Renal pelvis (tissue), 12 donors: ENCODE measurements at places on chromosomes 13 and 19. TPM values are rescaled to one million over a fixed set of nuclear protein-coding genes. Genes with fewer than 3 reads are reported as not detected.
A peak's percentile ranks its signal among the peaks of the same experiment; 100 is the strongest.

- DNase-seq = no peak
Measured at GRCh38 chr13:45184693-45185092, 16.2 kb downstream of the KCTD4 start.

GRCh38 chr19:29287061-29287460 lies 74.1 kb upstream of the UQCRFS1 start:
- no peak for DNase-seq

DNA sequence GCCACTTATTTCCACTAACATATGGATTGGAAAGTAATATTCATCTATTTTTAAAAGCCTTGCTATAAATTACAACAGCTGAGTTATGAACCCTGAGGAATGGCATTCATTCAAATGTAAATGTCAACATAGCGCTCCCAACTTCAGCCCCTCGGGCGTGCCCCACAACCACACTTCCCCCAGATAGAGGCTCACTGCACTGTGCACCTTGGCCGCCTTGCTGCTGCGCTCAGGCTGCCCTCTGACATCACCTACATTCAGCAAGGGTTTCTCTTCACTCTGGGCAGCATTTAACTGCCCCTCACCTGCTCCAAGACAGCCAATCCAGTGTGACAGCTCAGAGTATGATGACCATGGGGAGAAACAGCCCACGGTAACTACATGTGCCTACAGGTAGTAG lies 35.1 kb downstream of the SIAH3 start:
- no peak for DNase-seq

GRCh38 chr19:33763633-33764371 lies 32.9 kb upstream of the KCTD15 start:
- DNase-seq = no peak

DNA sequence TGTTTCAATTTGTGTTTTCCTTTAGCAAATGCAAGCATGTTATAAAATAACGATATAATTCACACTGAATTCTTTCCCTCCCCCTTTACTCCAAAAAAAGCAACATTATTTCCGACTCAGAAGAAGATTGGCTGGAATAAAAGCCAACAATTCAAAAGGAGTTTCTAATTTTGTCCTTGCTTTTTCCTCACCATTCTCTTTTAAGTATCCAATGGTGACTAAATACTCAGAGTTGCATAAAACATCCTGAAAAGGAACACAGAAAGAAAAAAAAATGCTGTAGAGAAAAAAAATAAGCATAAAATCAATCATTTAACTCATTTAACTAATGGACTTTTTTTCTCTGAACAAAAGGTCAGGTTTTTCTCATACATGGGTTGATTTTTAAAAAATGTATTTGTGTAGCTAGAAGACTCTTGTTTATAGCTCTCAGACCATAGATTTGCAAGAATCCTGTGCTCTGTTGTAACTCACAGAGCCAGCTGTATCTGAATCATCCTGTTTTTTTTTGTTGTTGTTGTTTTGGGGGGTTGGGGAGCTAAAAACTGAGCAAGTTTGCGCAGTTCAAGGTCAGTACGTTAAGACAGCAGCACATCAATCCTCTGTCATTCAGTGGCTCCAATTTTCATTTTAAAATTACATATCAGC lies 108.1 kb downstream of the PCDH17 start:
- DNase-seq = no peak

- DNase-seq = no peak
Measured at GRCh38 chr19:51271067-51271466, 20.2 kb downstream of the SIGLECL1 start.

- no peak for DNase-seq
Measured at GRCh38 chr19:36685835-36686234, 1.6 kb upstream of the ZNF567 start.

GRCh38 chr19:19871932-19872331 lies 6.2 kb downstream of the ZNF253 start:
- no peak for DNase-seq

DNA sequence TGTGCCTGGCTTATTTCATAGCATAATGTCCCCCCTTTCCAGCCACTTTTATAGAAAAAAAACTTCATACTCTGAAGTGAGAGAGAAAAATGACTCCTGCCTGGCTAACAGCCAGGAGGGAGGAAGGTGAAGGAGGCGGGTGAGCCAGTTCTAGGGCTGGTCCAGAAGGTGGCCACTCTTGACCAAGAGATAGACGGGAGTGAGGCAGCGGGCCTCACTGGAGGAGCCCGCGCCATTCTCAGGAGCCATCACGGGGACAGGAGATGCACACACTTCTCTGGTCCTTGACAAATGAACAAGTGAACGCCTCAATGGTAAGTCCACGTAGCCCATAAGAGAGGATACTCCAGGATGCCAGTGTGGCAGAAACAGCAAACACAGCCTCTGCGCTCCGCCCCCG lies 231.4 kb downstream of the UQCRFS1 start:
- DNase-seq = no peak

DNA sequence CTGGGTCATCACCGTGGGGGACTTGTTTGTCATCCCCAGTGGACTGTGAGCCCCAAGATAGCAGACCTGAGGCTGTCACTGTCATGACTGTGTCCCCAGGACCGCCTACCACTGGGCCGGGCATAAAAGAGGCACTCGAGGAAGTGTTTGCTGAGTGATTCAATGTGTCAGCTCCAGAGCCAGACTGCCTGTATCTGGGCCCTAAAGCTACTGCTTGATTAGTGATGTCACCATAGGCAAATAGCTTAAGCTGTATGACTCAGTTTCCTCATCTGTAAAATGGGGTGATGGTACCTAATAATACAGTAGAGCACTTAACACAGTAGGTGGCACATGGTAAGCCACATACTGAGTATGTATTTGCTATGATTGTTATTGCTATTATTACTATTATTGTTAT lies 11.2 kb upstream of the CEACAM19 start:
- no peak for DNase-seq

DNA sequence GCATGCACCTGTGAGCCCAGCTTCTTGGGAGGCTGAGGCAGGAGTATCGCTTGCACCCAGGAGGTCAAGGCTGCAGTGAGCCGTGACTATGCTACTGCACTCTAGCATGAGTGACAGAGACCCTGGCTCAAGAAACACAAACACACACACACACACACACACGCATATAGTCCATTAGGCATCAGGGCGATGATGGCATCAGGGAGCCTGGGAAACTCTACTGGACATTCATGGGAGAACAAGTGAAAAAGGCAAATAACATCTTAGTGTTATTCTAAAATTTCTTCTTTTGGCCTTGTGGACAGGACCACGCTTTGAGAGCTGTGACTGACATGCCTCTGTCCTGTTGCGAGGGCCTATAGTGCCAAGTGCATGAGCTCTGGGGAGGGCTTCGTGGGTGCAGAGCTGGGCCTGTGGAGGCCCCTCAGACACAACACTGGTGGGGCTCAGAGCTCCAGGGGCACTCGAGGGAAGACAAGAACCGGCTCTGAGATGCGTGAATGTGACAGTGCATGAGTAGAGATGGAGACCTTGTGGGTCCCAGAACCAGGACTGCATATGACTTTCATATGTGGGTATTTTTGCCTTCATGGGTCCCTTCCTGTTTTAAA lies 8.0 kb upstream of the USF2 start:
- DNase-seq = no peak

GRCh38 chr19:41588497-41589209 lies 12.7 kb downstream of the CEACAM21 start:
- peak; percentile 52 for DNase-seq

GRCh38 chr19:5890099-5890498 lies 13.5 kb downstream of the NDUFA11 start:
- DNase-seq = no peak

DNA sequence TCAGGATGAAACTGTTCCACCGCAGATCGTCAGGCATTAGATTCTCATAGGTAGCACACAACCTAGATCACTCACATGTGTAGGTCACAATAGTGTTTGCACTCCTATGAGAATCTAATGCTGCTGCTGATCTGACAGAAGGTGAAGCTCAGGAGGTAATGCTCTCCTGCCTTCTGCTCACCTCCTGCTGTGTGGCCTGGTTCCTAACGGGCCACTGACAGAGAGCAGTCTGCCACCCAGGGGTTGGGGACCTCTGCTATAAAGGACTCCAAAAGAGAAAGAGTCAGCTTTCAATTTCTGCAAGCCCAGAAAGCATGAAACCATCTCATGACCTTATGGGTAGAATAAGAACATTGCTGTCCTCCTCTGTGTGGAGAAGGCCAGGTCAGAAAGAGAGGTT lies 43.5 kb upstream of the PCCA start:
- DNase-seq = no peak

DNA sequence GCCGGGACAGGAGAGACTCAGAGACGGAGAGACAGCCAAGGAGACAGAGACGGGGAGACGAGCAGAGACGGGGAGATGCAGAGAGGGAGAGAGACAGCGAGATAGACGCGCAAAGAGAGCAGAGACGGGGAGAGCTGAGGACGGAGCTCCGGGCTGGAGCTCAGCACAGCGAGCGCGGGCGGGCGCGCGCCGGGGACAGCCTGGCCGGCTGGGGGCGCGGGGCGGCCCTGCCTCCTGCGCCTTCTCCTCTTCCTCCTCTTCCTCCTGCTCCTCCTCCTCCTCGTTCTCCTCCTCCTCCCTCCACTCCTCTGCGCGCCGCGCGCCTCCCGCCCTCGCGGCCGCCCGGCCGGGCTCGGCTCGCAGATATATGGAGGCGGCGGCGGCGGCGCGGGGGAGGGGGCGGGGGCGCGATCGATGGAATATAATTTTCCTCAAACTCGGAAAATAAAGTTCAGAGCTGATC lies at the start of gene ERFL:
Gene ERFL (minus strand): TSS at position 229 of the 463 bp plus-strand sequence. CDS start 15,530 bp downstream, outside the sequence.
- no peak for DNase-seq

The TEX29 gene
- 0.28 TPM for polyA plus RNA-seq

The ZNF283 gene
- 11.3 TPM for polyA plus RNA-seq

The NTN5 gene
- 1.9 TPM for polyA plus RNA-seq

The PLK5 gene
- 0.20 TPM for polyA plus RNA-seq

The SERP2 gene
- polyA plus RNA-seq = 12.2 TPM

The EDNRB gene
- polyA plus RNA-seq = 65.6 TPM

The KIR2DL3 gene
- polyA plus RNA-seq = not detected

The NUDT15 gene
- 26.3 TPM for polyA plus RNA-seq

The KASH5 gene
- not detected for polyA plus RNA-seq

The SHD gene
- 2.8 TPM for polyA plus RNA-seq

The SULT2A1 gene
- 0.61 TPM for polyA plus RNA-seq
